Pancreas (tissue), 10 donors: ENCODE measurements at places on chromosomes 1 and 21. TPM values are rescaled to one million over a fixed set of nuclear protein-coding genes. Genes with fewer than 3 reads are reported as not detected.

LYPD8 gene
- total RNA-seq, result not detected

ELAPOR1 gene
- total RNA-seq, result 168 TPM

GRCh38 chr21:42635848-42636519 is 17.4 kb upstream of the PDE9A start:
- no peaks in the 10 kb centered on the region for H3K36me3 ChIP-seq
- DNase-seq, result peak; percentile 39
- no peak overlapping the region for H3K27ac ChIP-seq
- H3K27me3 ChIP-seq, result no peaks in the 10 kb centered on the region

- H3K4me3 ChIP-seq, result no peak overlapping the region
- DNase-seq, result no peak
- H3K4me1 ChIP-seq, result no peaks in the 10 kb centered on the region
These were observed 5.3 kb downstream of the HCN3 start for GRCh38 chr1:155282488-155283091.

GRCh38 chr1:40386796-40387195 is 13.3 kb downstream of the SMAP2 start:
- H3K27me3 ChIP-seq, result no peaks in the 10 kb centered on the region
- no peak overlapping the region for H3K27ac ChIP-seq
- DNase-seq, result no peak
- H3K4me1 ChIP-seq, result peaks cover 81% of the 10 kb centered on the region
- no peak overlapping the region for H3K4me3 ChIP-seq
- no peaks in the 10 kb centered on the region for H3K36me3 ChIP-seq

GRCh38 chr1:61158591-61158990 is 76.2 kb downstream of the NFIA start:
- H3K27me3 ChIP-seq, result no peaks in the 10 kb centered on the region
- H3K36me3 ChIP-seq, result no peaks in the 10 kb centered on the region
- H3K4me3 ChIP-seq, result no peak overlapping the region
- no peak for DNase-seq

DNA sequence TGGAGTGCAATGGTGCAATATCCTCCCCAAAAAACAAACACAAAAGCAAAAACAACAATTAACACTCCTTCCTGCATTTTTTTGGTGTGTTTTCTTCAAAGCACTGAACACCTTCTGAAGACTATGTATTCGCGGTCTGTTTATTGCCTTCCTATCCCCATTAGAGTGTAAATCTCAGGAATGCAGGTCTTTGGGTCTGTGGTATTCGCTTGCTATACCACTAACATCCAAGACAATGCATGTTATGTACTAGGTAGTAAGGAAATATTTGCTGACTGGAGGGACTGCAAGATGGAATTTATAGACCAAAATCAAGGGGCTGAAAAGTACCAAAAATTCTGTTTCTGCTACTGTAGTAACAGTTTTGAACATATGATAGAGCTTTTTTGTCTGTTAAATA is 299.4 kb downstream of the RYR2 start:
- H3K4me3 ChIP-seq, result no peak overlapping the region
- no peaks in the 10 kb centered on the region for H3K4me1 ChIP-seq
- no peak for DNase-seq
- H3K36me3 ChIP-seq, result no peaks in the 10 kb centered on the region
- no peak overlapping the region for H3K27ac ChIP-seq
- H3K27me3 ChIP-seq, result no peaks in the 10 kb centered on the region

GRCh38 chr1:100868364-100868995 is 26.2 kb downstream of the EXTL2 start:
- H3K4me3 ChIP-seq, result no peak overlapping the region
- no peaks in the 10 kb centered on the region for H3K4me1 ChIP-seq
- H3K27ac ChIP-seq, result no peak overlapping the region
- DNase-seq, result no peak
- no peaks in the 10 kb centered on the region for H3K36me3 ChIP-seq
- no peaks in the 10 kb centered on the region for H3K27me3 ChIP-seq

GRCh38 chr1:66374561-66375111 is 159.3 kb upstream of the SGIP1 start:
- DNase-seq, result no peak
- no peaks in the 10 kb centered on the region for H3K27me3 ChIP-seq
- H3K4me1 ChIP-seq, result no peaks in the 10 kb centered on the region

DNA sequence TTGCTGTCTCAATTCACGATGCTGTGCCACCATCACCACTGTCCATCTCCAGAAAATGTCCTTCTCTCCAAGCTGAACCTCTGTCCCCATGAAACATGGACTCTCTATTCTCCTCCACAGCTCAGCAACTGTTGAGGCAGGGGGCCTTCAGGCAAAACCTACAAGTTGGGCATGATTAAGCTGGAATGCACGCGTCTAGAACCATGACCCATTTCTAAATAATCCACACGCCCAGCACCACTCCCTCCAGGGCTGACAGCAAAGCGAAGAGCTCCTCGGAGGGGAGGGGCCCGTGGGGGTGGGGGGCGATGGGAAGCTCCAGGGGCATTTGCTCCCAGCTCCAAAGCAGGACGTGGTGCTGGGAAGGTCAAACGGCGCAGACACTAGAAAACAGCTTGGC is 3.3 kb upstream of the HES5 start:
- H3K4me1 ChIP-seq, result peaks cover 15% of the 10 kb centered on the region
- H3K4me3 ChIP-seq, result no peak overlapping the region
- DNase-seq, result no peak

DNA sequence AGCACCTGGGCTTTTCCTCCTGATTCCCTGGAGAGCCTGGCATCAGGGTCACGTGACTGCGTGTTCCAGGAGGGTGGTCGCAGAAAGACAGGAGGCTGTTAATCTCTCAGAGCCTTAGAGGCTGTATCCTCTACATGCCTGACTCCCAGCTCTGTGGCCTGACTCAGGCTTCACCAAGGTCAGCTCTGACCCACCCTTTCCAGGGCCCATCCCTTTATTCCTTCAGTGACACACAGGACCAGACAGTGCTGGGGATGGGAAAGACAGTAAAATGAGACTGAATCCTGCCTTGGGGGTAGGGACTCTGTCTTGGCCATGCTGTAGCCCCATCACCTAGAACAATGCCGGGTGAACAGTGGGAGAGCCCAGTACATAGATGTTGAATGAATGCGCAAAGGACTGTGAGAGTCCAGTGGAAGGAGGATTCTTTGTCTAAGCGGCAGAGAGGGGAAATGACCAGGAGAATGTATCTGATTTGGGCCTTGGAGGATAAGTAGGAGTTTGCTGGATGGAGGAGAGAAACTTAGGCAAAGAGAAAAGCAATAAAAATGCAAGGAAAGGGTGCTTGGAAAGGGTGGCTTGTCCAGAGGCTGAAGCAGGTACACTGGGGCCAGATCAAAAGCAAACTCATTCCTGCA is 33.0 kb downstream of the EPHX1 start:
- peaks cover 40% of the 10 kb centered on the region for H3K36me3 ChIP-seq
- H3K27me3 ChIP-seq, result no peaks in the 10 kb centered on the region
- H3K4me3 ChIP-seq, result no peak overlapping the region

- no peaks in the 10 kb centered on the region for H3K36me3 ChIP-seq
- peaks cover 18% of the 10 kb centered on the region for H3K4me1 ChIP-seq
- no peak for DNase-seq
- H3K27me3 ChIP-seq, result no peaks in the 10 kb centered on the region
- H3K27ac ChIP-seq, result no peak overlapping the region
- H3K4me3 ChIP-seq, result no peak overlapping the region
These were observed 25.3 kb upstream of the BTG2 start for GRCh38 chr1:203280061-203280460.

GRCh38 chr1:52725903-52726264 is 369 bp upstream of the ZYG11B start:
- H3K27me3 ChIP-seq, result no peaks in the 10 kb centered on the region
- H3K4me1 ChIP-seq, result no peaks in the 10 kb centered on the region
- no peaks in the 10 kb centered on the region for H3K36me3 ChIP-seq
- no peak for DNase-seq
- no peak overlapping the region for H3K27ac ChIP-seq
- peak overlapping the region; percentile 92 for H3K4me3 ChIP-seq

DNA sequence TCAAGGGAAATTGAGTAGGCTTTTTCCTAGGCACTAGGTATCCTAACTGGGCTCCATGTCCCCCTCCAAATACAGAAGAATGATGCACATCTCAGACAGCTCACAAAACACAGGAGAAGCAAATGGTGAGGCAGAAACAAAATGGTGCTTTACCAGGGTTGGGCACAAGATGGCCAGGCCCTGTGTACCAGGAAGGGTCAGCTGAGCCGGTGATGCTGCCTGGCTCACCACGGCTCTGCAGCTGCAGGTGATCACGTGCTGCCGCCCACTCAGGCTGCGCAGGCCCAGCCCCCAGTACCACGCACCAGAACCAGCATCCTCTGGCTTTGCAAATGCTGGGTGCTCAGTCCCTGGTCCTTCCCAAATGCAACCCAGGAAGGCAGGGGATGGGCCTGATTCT is 993 bp upstream of the DSCAM start:
- no peak overlapping the region for H3K4me3 ChIP-seq
- peaks cover 9% of the 10 kb centered on the region for H3K27me3 ChIP-seq
- no peak for DNase-seq
- H3K27ac ChIP-seq, result no peak overlapping the region
- H3K36me3 ChIP-seq, result no peaks in the 10 kb centered on the region
- H3K4me1 ChIP-seq, result no peaks in the 10 kb centered on the region

GRCh38 chr1:111241797-111242196 is 14.3 kb downstream of the CHI3L2 start:
- no peaks in the 10 kb centered on the region for H3K4me1 ChIP-seq
- no peaks in the 10 kb centered on the region for H3K36me3 ChIP-seq
- no peak for DNase-seq
- no peaks in the 10 kb centered on the region for H3K27me3 ChIP-seq

DNA sequence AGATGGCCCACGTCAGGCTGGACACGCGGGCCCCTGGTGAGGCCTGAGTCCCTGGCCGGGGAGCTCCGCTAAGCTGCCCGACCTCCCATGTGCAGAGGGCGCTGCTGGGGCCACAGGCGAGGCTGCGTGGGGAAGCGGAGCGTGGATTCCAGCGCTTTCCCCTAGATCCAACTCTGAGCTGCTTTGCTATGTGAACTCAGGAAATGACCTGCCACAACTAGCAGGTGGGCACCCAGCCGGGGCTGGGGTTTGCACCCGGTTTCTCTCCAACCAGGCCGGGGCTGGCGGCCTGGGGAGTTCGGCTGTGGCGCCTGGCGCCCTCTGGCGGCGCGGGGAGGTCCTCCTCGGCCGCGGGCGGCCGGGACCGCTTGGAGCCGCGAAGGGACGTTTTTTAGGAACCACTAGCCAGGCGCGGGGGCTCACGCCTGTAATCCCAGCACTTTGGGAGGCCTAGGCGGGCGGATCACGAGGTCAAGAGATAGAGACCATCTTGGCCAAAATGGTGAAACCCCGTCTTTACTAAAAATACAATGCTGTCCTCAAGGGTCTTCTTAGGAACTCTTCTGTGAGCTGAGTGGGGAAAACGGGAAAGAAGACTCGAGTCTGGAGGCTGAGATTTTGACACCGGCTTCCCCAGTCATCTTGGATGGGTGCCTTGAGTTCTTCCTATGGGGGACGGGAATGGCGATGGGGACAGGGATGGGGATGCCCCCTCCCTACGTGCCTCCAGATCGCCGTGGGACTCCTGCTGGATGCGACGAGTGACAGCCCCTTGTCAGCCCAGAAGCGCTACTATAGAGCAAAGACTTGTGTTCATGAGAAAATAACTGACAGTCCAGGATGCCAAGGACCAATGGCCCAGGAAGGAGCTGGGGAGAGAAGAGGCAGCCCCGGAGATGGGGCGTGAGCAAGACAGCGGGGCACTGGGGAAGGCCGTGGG is 12.6 kb downstream of the PYCR2 start:
- no peaks in the 10 kb centered on the region for H3K36me3 ChIP-seq
- no peak overlapping the region for H3K4me3 ChIP-seq
- peaks cover 5% of the 10 kb centered on the region for H3K4me1 ChIP-seq
- peak; percentile 79 for DNase-seq
- no peaks in the 10 kb centered on the region for H3K27me3 ChIP-seq

GRCh38 chr1:153698923-153699714 is 20.6 kb downstream of the NPR1 start:
- H3K4me1 ChIP-seq, result no peaks in the 10 kb centered on the region
- H3K27me3 ChIP-seq, result no peaks in the 10 kb centered on the region
- H3K4me3 ChIP-seq, result no peak overlapping the region
- H3K36me3 ChIP-seq, result no peaks in the 10 kb centered on the region

DNA sequence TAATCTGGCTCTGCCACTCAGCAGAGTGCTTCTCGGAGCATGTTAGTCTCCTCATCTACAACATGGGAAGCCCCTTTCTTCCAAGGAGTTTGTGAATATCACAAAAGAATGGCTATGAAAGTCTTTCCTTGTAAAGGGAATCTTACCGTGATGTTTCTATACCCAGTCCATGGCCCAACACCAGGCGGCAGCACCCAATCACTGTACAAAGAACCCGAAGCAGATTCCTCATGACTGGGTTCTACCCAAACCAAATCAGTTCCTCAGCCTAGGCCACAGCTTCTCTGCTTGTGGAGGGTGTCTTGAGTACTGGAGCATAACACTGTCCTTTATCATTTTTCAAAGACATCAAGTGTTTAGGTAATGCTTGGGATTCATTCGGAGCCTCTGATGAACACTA is 16.6 kb upstream of the SLFNL1 start:
- H3K27me3 ChIP-seq, result no peaks in the 10 kb centered on the region
- no peaks in the 10 kb centered on the region for H3K4me1 ChIP-seq
- H3K36me3 ChIP-seq, result peaks cover 47% of the 10 kb centered on the region

DNA sequence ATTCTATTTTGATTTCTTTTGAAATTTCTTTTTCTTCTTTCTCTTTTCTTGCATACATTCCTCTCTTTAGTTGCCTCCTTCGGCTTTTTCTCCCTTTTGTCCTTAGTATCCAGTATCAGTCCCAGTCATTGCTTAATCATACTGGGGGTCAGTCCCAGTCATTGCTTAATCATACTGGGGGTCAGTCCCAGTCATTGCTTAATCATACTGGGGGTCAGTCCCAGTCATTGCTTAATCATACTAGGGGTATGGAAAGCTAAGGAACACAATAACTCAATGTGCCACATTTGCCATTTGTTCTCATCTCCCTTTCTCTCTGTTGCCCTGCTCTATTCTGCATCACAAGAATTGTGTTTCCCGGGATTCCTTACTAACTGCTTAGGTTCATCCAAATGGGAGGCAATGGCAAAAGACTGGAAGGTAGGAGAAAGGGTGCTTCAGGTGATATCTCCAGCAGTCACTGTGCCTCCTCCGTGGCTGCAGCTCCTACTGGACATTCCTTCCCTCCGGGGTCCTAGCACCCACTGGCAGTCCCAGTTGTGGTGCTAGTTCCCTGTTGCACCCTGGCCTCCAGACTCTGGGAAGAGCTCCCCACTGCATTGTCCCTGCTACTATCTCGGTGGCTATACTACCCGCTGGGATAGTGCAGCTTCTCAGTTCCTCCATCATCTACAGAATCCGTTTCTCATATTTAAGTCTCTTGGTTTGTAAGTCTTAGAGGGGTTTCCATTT is 32.6 kb upstream of the LAMC1 start:
- no peak overlapping the region for H3K27ac ChIP-seq
- H3K4me3 ChIP-seq, result no peak overlapping the region
- H3K4me1 ChIP-seq, result no peaks in the 10 kb centered on the region
- no peak for DNase-seq
- H3K36me3 ChIP-seq, result no peaks in the 10 kb centered on the region
- no peaks in the 10 kb centered on the region for H3K27me3 ChIP-seq

DNA sequence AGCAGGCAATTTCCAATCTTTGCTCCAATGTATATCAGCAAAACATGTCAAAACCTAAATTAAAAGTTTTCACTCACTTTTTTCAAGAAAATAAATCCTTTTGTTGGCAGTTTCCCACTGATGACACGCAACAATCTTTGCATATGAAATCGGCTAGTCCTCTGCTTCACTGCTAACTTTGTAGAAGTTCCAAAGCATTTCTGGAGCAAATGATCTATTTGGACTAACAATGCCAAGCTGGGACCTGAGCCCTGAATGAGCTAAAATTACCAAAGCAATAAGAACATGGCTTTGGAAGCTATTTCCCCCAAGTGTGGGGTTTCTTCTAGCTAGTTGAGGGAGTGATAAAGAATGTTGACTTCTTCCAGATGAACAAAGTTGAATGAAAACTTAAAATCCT is 5.1 kb downstream of the BEND5 start:
- H3K4me3 ChIP-seq, result no peak overlapping the region
- no peak overlapping the region for H3K27ac ChIP-seq
- no peaks in the 10 kb centered on the region for H3K36me3 ChIP-seq
- peaks cover 6% of the 10 kb centered on the region for H3K4me1 ChIP-seq
- H3K27me3 ChIP-seq, result no peaks in the 10 kb centered on the region
- DNase-seq, result no peak
